ENCODE measurements at places on chromosomes 16 and 17.

GRCh38 chr17:33328129-33328528 lies 35.0 kb upstream of the ASIC2 start:
- DNase-seq: peak; percentile 70

- no peak for DNase-seq
Observed at GRCh38 chr17:52678211-52678610, 519.7 kb upstream of the CA10 start.

DNA sequence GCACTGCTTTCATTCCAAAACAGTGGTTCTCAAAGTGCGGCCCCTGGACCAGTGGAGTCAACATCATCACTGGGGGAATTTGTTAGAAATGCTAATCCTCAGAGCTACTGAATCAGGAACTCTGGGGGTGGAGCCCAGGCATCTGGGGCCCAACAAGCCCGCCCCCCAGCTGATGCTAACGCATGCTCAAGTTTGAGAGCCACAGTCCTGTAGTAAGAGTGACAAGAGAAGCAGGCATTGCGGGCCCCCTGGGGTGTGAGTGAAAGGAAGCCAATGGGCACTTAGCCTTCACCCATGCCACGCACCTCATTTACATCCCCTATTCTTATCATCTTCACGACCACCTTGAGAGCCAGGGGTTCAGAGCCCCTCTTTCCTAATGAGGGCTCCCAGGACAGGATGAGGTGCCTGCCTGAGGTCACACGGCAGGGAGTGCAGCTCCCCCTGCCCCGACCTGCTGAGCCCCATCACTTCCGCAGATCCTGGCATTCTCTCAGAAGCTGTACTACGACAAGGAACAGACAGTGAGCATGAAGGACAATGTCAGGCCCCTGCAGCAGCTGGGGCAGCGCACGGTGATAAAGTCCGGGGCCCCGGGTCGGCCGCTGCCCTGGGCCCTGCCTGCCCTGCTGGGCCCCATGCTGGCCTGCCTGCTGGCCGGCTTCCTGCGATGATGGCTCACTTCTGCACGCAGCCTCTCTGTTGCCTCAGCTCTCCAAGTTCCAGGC lies 9.1 kb downstream of the CA4 start:
- DNase-seq: peak; percentile 74

GRCh38 chr17:53628011-53628410 lies 194.7 kb upstream of the KIF2B start:
- no peak for DNase-seq

- DNase-seq: no peak
Observed at GRCh38 chr17:56177361-56177760, 24.1 kb downstream of the ANKFN1 start.

DNA sequence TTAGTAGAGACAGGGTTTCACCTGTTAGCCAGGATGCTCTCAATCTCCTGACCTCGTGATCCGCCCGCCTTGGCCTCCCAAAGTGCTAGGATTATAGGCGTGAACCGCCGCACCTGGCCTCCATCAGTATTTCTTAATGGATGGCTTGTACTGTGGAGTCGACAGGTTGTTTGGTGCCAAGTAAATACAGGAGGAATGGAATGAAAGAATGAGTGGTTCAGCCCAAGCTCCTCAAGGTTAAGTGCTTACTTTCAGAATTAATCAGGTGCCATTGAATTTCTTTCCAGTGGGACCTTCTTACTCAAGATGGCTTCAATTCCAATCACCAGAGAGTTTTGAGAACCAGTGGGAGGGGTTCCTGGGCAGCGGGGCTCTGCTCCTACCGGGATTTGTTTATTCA lies 25.0 kb downstream of the ALOX15 start:
- no peak for DNase-seq

- DNase-seq: no peak
Observed at GRCh38 chr16:87114832-87115231, 202.4 kb downstream of the C16orf95 start.

DNA sequence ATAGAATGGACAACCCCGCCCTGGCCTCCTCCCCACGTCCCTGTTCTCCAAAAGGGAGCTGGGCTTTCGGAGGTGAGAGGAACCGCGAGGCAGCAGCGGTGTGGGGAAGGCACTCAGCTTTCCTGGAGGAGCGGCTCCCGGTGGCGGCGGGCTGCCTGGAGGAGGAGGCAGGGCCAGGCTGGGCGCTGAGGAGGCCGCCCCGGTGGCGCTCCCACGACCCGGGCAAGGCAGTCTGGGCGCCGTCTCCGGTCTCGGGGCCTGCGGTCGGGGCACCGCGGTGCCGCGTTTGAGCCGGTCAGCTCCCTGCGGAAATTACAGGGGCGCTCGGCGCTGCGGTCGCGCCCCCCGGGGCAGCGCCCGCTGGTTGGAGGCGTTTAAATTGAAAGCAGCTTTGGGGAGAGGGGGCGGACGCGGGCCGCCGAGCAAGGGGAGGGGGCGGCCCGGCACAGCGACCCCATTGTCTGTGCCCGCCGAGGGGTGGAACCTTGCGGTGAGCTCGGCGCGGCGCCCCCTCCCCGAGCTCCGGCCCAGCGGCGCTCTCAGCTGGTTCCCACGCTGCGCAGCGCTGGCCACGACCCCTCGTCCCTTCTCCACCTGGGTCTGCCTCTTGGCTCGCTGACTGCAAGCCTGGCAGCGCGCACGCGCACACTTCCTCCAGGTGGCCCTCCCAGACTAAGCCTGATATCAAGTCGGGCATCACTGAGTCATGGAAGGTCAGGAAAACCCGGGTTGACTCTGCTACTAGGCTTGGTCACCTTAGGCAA lies 58.7 kb upstream of the DLX4 start:
- DNase-seq: peak; percentile 78

- peak; percentile 78 for DNase-seq
Observed at GRCh38 chr16:31460582-31461002, 1.3 kb downstream of the ARMC5 start.

- no peak for DNase-seq
Observed at GRCh38 chr17:19673623-19674022, 25.1 kb downstream of the ALDH3A2 start.

- DNase-seq: no peak
Observed at GRCh38 chr16:77917971-77918370, 104.4 kb upstream of the CLEC3A start.

- no peak for DNase-seq
Observed at GRCh38 chr17:46916211-46916610, 6.7 kb upstream of the GOSR2 start.

DNA sequence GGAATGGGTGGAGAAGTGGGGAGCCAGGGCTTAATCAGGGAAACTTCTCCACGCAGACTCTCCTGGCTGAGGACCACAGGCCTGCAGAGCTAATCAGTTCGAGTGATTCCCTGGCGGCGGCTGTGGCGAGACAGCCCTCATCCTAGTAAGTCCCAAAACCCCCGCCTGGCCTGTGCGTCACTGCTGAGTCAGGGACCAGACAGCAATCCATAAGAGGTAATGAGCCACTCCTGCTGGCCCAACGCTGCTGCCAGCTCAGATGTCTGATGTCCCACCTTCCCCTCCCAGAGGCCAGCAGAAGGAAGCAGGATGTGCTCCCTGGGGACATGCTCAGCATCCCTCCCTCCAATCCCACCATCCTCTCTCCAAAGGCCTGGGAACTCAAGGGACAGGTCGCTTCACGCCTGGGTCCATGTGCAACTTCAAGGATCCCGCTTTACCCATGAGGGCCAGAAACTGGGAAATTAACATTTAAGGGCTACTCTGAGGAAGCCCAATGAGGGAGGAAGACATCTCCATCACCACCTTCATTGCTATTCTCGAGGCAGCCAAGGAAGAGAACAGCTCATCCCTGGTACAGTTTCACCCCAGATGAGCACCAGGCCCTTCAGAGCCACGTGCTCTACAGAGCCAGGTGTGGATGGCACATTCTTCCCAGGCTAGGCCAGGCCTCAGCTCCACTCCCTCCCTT lies 7.9 kb downstream of the ACLY start:
- no peak for DNase-seq

DNA sequence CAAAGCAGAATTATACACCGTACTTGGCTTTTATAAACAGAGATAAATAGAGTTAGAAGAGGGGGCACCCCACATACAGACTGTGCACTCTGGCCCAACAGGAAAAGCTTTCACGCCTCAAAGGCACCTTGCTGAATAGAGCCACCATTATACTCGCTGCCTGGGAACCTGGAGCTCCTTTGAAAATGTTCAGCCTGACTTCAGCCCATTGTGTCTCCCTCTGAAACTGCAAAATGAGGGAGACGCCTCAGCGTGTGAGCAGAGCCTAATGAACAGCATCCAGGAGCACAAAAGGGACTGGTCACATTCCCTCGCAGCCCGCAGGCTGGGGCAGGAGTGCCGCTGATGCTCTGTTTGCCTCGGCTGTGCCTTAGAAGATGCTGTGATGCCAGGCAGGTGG lies 46.3 kb downstream of the ABCC12 start:
- no peak for DNase-seq

- no peak for DNase-seq
Observed at GRCh38 chr16:26491101-26491670, 575.5 kb upstream of the C16orf82 start.

GRCh38 chr16:23508589-23509440 lies 1.5 kb downstream of the GGA2 start:
- peak; percentile 69 for DNase-seq

- DNase-seq: no peak
Observed at GRCh38 chr17:58313815-58314705, 14.5 kb downstream of the TSPOAP1 start.

GRCh38 chr17:30312226-30312625 lies 20.5 kb upstream of the BLMH start:
- DNase-seq: no peak

Measured in GM23338 (cell line).